ENCODE measurements at places on chromosomes 1 and 21.

GRCh38 chr1:72371259-72372035 is 89.1 kb upstream of the NEGR1 start:
- DNase-seq: no peak

- DNase-seq: no peak
Observed at GRCh38 chr21:44418876-44419230, 36.5 kb upstream of the LRRC3 start.

DNA sequence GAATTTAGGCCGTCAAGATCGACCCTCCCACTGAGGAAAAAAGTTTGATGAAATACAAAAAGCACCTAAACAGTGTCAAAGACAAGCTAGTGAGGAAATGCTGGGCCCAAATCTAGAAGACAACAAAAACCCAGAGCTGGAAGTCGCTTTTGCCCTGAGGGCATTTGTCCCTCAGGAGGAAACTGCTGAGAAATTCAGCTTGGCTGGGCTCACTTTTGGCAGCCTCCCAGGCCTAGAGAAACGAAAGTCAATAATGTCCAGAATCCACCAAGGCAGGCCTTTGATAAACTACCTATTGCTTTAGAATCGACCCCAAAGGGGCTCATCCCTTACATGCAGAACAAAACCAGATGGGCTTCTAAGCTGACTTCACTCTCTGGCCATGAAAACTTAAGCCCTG is 38.9 kb downstream of the SYT2 start:
- no peak for DNase-seq

DNA sequence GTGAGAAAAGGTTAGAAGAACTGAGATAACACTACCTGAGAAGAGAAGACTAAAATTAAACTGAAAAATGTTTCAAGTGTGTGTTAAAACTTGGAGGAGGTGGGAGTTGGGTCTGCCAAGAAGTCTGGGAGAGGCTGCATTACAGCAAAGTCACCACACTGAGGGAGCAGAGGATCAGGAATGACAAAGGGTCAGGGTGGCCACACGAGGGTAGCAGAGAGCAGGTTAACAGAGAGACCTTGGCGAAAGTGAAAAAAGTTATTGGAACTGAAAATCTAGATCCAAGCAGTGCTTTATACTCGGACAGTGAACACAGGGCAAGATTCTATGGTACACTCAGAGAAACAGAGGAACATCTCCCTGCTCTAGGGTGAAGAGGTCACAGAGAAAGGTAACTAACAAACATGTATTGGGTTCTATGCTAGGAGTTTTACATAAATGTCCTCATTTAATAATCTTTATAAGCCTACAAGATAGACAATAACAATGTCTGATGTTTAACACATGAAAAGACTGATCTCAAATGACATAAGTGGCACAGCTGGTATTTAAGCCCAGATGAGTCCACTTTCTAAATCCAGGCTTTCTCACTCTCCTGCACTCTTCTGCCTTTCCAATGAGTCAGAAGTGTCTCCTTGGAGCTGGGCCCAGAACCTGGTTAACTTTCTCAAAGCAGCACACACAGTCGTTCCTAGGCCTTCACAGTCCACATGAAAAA is 10.3 kb upstream of the CADM3 start:
- peak; percentile 61 for DNase-seq

DNA sequence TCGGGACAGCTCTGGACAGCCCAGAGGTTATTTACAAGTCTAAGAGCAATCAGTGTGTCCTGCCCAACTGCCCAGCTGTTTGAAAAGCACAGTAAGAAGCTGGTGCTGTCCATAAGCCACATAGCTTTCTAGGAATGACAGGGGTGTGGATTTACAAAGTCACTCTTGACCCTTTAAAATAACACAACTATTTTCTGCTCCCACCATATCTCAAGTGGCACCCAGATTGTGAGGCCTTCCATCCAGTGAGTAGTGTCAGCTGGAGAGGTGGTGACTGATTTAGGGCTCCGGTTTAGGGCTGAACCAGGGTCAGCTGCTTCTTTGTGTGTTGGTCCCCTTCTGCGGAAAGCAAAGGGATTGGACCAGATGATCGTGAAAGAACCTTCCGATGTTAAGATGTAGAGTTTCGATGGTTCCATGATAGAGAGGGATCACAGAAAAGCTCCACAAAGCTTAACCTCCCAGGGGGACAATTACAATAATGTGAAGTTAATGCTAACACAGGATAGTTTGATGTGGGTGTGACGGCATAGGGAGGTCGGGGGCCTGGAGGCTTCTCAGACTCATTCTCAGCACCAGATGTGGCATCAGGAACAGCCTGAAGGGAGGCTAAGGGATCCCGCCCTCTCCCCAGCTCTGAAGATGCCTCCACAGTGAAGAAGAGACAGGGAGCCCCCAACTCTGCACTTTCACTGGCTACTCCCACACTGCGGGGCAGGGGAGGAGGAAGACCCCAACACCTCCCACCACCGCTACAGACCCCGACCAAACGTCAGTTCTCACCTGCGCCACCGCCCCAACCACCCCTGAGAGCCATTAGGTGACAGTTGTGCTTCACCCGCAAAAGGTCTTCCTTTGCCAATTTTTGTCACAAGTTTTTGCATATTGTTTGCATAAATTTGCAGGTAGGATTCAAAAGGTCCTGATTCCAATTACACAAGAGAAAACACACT is 40.6 kb downstream of the LRRC3 start:
- DNase-seq: no peak

GRCh38 chr1:87296206-87296605 is 32.5 kb upstream of the LMO4 start:
- DNase-seq: no peak

DNA sequence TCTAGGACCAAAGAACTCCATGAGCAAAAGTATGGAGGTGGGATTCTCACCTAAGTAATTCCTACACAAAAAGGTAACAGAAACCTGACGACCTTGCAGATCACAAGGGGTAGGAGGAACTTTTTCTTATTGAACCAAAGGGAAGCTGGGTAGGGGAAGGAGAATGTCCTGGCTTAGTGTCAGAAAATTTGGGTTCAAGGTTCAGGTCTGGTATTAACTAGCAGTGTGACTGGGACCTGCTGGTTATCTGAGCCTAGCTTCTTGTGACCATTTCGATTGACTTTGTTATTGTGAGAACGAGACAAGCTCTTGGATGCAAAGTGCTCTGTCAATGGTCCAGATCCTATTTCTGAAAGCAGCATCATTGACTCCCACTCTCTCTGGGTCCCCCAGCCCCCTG is 5.0 kb upstream of the SNX27 start:
- no peak for DNase-seq

DNA sequence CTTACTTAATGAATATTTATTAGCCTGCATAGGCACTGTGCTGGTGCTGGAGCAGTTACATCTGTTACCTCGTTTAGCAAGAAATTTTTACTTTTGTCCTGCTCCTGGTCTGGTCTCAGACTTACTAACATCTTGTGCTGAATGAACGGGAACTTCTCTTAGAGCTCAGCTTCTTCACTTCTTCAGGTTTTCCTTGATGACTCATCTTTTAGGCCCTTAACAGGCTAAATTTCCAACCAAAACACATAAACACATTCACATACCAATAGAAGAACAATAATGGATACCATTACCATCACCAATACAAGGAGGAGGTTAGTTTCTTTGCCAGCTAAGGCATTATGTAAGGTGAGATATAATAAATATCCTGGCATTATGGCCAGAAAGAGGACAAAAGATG is 68.9 kb downstream of the IFI44 start:
- DNase-seq: no peak

DNA sequence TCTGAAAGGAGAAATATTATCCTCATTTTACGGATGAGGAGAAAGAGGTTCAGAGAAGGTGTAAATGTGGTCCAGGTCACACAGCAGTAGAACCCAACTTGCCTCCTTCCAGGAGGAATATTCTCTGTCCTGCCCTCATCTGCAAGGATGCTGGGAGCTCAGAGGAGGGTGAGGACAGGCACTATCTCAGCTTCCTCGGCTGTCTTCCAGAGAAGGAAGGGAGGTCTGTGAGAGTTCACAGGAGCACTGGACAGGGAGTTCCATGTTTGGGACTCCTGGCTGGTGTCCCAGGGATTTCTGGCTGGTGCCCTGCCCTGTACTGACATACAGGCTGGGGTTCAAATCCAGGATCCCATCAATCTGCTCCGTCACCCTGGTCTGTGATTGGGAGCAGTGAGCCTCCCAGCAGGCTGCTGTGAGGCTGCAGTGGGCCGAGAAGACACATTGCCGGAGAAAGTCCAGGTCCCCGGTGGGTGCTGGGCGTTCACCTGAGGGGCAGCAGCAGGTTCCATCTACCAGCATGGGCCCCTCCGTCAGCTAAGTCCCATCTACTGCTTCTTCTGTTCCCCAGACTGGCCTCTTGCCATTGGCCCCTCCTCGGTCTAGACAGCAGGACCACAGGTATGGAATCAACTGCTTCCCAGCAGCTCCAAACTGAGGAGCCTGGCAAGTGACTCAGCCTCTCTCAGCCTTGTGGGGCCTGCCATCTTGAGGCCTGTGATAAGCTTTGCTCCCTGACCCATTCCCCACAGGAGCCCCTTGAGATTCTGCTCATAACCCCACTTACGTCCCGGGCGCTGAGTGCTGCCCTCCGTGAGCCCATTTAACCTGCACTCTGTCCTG is 8.5 kb upstream of the BSND start:
- no peak for DNase-seq

DNA sequence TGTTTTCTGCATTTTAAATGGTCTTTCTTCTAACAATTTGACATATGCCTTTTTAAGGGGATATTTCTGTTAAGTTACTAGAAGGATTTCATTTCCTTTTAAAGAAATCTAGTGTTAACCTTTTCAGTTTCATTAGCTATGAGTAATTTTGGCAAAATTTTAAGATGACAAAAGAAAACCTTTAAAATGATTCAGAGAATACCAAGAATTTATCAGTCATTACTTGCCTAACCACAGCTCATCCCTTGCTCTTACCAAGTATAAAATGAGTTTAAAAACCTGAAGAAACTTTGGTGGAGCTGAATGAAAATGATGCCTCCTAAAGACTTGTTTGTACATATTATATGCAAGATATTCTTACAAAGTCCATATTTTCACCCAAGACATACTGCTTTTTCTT is 101.7 kb downstream of the NEK7 start:
- DNase-seq: no peak

GRCh38 chr1:216425577-216425976 is 2.3 kb upstream of the USH2A start:
- no peak for DNase-seq

GRCh38 chr1:58057826-58058225 is 488.7 kb downstream of the OMA1 start:
- DNase-seq: no peak

GRCh38 chr1:231020139-231020601 is 19.9 kb downstream of the FAM89A start:
- DNase-seq: peak; percentile 22

GRCh38 chr1:222275001-222275728 is 272.7 kb downstream of the HHIPL2 start:
- DNase-seq: no peak

GRCh38 chr1:209355415-209355814 is 228.1 kb upstream of the CAMK1G start:
- DNase-seq: no peak

DNA sequence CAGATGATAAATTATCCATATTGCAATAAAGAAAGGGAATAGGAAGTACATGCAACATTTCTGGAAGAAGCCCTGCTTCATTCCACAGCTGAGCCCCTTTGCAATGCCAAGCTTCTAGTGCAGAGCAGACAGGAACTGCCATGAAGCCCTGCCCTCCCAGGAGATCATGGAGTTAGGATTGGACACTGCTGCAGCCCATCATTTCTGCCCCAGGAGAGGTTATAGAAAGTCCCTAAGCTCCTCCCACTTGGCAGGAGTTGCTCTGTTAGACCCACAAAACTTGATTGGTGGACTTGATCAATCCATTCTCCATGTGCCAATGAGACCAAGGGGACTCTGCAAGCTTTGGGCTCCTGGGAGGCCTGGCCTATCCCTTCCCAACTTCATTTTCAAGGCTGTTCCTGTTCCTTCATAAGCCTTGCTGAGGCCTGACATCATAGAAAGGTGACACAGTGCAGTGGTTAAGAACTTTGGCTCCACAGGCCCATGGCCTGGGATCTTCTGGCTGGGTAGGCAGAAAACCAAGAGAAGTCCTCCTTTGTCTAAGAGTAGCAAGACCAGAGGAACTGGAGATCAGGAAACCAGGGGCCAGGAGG is 1.3 kb upstream of the LAPTM5 start:
- peak; percentile 26 for DNase-seq

- DNase-seq: no peak
Observed at GRCh38 chr1:56510642-56511021, 68.7 kb downstream of the PLPP3 start.

DNA sequence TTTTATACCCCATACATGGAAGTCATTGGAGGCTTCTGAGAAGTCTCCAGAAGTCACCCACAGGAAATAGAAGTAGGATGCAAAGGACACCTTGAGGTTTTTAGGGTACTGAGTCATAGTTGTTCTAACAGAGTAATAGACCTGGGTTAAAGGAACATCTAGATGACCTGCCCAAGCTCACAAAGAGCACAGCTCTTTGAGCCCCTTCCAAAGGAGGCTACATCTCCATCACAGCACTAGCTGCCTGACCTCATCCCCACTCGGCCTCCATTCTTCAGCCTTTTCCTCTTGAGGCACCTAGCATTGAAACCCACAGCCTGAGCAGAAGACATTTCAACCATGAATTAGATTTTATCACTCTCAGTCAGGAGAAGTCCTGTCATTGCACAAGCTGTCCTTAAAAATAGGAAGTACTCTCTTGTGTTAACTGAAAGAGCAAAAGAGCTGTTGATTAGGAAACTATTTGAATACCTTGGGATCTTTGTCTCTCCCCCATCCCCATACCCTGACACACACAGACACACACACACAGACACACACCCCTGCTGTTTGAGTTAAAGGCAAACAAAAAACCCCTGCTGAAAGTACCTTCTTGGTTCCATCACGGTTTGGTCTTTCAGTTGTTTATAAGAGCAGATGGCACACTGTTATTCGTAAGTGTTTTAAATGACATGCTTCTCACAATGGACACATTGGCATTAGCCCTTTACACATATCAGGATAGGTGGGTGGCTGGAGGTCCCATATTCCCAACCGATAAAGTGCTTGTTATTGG is 22.2 kb downstream of the MKNK1 start:
- DNase-seq: no peak

- peak; percentile 20 for DNase-seq
Observed at GRCh38 chr1:87869567-87869966, 540.9 kb downstream of the LMO4 start.

DNA sequence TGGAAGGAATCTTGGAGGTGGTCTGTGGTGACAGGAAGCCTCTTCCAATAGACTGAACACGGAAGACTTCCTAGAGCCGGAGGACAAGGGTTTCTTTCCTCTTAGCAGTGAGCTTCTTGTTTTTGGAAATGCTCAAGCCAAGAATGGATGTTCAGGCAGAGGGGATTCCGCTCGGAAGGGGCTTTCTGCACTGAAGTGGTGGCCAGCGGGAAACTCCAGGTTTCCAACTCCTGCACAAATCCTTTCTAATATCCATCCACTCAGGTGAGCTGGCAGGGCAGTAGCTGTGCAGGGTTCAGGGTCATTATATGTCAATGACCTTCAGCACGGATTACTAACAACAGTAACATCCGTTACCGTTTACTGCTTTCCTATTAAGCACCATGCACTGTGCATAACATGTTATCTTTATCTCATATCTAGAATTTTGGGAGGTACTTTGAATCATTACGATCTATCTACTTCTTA is 573 bp upstream of the CPT2 start:
- DNase-seq: no peak

- no peak for DNase-seq
Observed at GRCh38 chr1:88875595-88875994, 15.8 kb downstream of the GTF2B start.

- DNase-seq: no peak
Observed at GRCh38 chr1:212044851-212045250, 9.3 kb downstream of the DTL start.

All from HFF-Myc (cell line).